Substantia nigra (tissue), 51 donors: ENCODE measurements at places on chromosomes 5 and 9.

- DNase-seq: no peak
Observed at GRCh38 chr5:98847054-98847453, 73.6 kb downstream of the RGMB start.

- no peak for DNase-seq
Observed at GRCh38 chr5:51389577-51390463, 6.6 kb downstream of the ISL1 start.

GRCh38 chr5:168971100-168971499 is 329.8 kb downstream of the SLIT3 start:
- DNase-seq: no peak

GRCh38 chr5:81708889-81709288 is 42.0 kb downstream of the SSBP2 start:
- DNase-seq: no peak

DNA sequence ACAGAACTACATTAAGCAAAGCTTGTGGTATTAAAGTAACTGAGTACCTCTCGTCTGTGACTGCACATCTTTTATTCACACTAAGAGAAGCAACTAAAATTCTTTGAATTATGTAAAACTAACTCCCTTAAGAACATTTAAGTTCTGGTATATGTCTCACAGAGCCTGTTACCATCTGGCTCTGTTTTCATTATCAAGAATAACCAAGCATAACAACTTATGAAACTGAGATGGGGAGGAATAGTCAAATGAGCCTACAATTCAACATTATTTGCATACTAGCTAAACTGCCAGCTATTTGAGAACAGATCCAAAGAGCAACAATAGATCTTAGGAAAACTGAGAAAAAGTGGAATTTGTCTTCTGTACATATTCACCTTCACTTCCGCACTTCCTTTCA is 25.3 kb upstream of the ISOC1 start:
- no peak for DNase-seq

- no peak for DNase-seq
Observed at GRCh38 chr9:34493972-34494535, 28.7 kb downstream of the ENHO start.

DNA sequence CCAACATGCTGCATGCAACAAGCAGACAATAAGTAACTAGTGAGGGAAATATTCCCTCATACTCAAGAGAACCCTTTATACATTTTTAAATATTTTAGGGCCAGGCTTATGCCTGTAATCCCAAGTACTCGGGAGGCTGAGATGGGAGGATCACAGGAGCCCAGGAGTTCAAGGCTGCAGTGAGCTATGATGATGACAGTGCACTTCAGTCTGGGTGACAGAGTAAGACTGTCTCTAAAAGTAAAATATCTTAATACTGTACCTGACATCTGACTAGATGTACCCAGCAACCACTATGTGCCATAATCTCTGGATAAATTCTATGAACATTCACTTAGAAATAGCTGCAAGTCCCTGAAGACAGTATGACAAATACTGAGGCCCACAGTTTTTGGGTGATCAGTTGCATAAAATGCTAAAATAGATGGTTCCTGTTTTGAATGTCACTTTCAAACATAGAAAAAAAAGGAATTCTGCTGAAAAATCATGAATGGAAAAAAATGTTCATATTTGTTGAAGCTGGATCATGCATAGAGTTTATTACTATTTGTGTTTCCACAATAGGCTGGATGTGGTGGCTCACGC is 2.0 kb upstream of the C5orf15 start:
- DNase-seq: no peak

GRCh38 chr5:160339406-160340130 is 27.2 kb upstream of the CCNJL start:
- DNase-seq: no peak

DNA sequence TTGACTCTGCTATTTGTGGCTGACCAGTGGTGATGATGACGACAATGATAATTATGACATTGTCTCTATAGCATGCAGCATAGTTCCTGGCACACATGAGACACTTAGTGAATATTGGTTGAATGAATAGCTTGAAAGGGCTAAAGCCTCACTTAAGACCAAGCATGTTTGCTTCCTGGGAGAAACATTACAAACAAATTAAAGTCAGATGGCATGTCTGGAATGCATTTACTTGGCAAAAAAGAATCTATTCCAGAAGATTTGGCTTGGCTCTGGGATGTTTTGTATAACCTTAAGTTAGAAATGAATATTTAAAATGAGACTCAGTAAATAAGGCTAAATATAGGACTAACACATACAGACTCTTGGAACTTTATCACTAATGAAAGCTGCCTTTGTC is 21.6 kb downstream of the GAS1 start:
- no peak for DNase-seq

DNA sequence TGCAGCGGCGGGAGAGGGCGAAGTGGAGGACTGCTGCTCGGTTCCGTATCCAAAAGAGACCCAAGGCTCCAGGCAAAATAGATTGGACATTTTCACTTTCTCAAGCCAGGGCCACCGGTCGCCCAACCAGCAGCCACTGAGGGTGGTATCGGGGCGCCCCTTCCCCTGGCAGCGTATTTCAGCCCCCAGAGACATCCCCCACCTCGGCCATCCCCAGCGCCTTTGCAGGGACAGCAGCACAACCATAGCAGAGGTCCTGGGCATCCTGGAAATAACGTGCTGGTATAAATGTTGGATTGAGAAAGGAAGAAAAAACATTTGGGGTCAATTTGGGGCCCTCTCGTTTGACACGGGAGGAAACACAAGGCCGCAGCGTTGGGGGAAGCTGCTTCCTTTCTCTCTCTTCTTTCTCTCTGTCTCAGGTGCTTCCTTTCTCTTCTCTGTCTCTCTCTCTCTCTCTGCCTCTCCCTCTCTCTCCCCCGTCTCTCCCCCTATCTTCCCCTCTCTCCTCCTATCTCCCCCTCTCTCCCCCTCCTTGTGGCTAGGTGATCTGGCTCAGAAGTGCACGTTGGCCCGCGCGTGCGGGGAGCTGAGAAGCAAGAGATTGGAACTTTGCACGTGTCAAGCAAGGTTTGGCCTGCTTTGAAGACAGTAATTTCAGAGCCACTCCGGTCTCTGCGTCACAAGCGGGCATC is 624 bp upstream of the RETREG1 start:
- DNase-seq: no peak

DNA sequence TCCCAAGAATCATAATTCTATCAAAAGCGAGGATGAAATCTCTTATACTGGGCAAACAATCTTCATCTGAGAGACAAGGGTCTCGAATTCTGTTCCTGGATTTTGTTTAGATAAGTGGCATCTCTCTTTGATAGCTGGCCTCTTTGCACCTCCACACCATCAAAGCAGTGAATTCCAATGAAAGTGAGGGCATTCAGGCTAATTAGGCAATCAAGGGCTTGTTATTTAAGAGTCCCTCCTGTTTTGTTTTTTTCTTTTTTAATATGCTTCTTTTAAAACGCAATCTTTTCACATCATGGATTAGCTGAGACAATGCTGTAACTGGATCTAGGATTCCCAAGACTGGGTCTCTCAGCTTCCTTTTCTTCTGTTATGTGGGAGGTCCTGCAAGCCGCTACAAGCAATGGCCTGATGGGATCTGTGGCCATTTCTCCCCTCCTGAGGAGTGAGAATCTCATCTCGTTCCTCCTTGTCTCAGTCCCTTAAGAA is 67.9 kb downstream of the TNC start:
- no peak for DNase-seq

- no peak for DNase-seq
Observed at GRCh38 chr5:3230254-3230653, 365.4 kb upstream of the IRX1 start.

- DNase-seq: no peak
Observed at GRCh38 chr5:95711501-95712346, 19.4 kb upstream of the RHOBTB3 start.

GRCh38 chr5:147036691-147037245 is 158.2 kb upstream of the PPP2R2B start:
- no peak for DNase-seq

GRCh38 chr5:65120371-65120967 is 351.7 kb downstream of the CWC27 start:
- no peak for DNase-seq

- DNase-seq: no peak
Observed at GRCh38 chr5:146848133-146848532, 30.4 kb downstream of the PPP2R2B start.

DNA sequence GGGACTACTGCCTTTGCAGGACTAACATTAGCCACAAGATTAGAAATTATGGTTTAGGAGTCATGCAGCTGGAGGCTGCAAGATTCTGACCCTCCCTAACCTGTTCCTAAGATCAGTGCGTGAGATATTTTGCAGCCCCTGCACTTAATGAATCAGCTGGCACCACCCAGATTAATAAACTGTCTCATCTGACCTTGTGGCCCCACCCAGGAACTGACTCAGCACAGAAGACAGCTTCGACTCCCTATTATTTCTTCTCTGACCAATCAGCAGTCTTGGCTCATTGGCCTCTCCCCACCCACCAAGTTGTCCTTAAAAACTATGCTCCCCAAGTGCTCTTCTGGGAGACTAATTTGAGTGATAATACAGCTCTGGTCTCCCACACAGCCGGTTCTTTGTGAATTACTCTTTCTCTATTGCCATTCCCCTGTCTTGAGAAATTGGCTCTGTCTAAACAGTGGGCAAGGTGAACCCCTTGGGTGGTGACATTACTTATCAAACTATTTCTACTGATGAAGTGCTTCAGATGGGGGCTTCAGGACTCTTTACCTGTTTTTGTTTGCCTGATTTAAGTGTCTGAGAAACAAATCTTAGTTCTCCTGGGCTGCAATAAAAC is 17.0 kb downstream of the CTSL start:
- DNase-seq: no peak

DNA sequence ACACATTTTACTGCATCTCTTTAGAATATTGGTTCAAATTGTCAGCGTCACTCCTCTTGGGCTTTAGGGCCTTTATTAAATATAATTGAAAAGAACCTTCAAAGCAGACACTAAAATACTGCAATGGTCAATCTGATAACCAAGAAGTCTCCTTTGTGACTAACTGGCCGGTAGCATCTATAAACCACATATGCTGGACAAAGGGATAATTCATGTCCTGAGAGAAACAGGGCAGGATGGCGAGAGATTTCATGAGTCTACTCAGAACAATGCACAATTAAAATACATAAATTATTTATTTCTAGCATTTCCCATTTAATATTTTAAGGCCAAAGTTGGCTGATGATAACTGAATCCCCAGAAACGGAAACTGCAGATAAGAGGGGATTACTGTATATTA is 1083.4 kb upstream of the CDH18 start:
- no peak for DNase-seq

- no peak for DNase-seq
Observed at GRCh38 chr5:62969409-62970120, 390.9 kb downstream of the LRRC70 start.

- no peak for DNase-seq
Observed at GRCh38 chr9:99002706-99003105, 59.0 kb downstream of the COL15A1 start.

GRCh38 chr5:127961763-127962145 is 121.8 kb upstream of the SLC12A2 start:
- no peak for DNase-seq

- no peak for DNase-seq
Observed at GRCh38 chr9:13731637-13732036, 452.1 kb upstream of the MPDZ start.

DNA sequence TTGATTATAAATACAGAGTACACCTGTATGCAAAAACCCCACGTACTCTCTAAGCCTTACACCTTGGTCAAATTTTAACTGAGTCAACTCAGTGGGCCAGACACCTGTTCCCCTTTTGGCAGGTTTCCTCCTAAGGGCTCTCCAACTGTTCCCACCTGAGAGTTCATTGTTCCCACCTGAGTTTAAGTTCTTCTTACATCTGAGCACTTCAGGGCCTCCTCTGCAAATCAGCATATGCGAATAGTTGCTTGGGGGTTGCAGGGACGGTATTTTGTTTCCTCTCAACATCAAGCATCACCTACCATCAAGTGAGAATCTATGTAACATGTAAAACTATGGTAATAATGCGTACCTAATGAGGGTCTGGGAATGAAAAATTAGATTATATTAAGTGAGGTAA is 300.0 kb downstream of the PIK3R1 start:
- DNase-seq: no peak

DNA sequence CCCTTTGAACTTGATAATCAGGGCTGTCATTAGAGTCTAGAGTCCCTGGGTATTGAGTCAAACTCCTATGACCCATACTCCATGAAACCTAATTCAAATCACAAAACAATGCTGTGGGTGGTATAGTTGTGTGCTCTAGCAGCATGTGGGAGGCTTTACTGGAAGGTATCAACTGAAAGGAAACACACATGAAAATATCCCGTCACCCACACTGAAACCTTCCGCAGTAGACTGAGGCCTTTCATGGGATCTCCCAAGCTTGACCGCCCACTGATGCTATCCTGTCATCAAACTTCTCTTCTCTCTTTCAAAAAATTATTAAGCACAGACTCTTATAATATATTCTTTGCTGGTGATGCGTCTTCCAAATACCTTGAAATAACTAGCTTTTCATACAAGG is 569.1 kb upstream of the MEF2C start:
- no peak for DNase-seq

GRCh38 chr9:121987314-121987713 is 105.8 kb downstream of the TTLL11 start:
- DNase-seq: no peak

DNA sequence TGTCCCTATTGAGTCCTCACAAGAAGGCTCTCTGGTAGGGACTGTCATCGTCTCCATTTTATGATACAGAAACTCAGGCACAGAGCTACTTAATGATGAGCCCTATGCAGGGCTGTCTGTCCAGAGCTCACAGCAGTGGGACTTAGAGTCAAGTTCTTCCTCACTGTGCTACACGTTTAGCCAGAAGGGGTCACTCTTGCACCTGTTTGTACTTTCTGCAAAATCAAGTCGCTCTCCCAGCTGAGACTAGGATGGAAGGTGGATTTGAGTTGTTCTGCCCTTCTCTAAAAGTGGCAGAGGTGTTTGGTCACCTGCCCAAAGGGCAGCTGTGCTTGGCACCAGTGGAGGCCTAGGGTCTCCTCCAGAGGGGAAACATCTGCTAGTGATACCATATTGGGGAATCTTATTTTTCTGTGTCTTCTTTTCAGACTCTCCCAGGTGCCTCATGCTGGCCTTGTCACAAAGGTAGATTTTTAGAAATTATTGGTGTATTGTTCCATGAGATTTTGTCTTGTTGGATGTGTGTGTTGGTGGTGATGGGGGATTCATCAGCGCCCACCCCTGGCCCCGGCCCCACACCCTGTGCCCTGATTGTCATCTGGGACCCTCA is 104.2 kb downstream of the PPARGC1B start:
- peak; percentile 12 for DNase-seq

GRCh38 chr5:1526190-1526631 is 2.5 kb upstream of the LPCAT1 start:
- no peak for DNase-seq

DNA sequence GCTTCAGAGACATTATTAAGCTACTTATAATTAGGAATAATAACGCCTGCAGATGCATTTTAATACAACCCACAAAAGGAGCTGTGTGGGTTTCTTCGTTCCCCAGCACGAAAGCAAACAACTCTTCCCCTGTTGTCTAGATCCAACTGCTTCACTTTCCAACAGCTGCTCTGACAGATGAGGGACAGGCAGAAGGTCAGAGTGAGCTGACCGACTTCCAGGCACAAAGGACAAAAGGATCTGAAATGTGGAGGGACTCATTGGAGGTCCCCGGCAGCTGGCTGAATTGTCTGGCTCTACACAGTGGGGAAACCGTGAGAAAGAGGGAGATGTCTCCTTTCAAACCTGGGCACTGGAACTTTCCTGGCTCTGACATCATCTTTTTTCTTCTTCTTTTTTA is 79.1 kb upstream of the ALDH1B1 start:
- DNase-seq: no peak
